ENCODE measurements at places on chromosomes 13 and 19. TPM values are rescaled to one million over a fixed set of nuclear protein-coding genes. Genes with fewer than 3 reads are reported as not detected.

DNA sequence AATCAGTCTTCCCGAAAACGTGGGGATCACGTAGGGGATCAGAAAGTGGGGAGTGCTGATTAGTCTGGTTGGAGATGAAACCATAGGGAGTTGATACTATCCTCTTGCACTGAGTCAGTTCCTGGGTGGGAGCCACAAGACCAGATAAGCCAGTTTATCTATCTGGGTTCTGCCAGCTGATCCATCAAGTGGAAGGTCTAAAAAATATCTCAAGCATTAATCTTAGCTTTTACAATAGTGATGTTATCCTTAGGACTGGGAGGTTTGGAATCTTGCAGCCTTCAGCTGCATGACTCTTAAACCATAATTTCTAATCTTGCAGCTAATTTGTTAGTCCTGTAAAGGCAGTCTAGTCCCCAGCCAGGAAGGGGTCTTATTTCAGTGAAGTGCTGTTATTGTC is 2474.2 kb downstream of the PCDH9 start:
- no peaks in the 10 kb centered on the region for H3K36me3 ChIP-seq
- H3K27ac ChIP-seq: no peak overlapping the region
- no peaks in the 10 kb centered on the region for H3K27me3 ChIP-seq
- DNase-seq: no peak
- H3K4me1 ChIP-seq: no peaks in the 10 kb centered on the region
- H3K4me3 ChIP-seq: no peak overlapping the region

DNA sequence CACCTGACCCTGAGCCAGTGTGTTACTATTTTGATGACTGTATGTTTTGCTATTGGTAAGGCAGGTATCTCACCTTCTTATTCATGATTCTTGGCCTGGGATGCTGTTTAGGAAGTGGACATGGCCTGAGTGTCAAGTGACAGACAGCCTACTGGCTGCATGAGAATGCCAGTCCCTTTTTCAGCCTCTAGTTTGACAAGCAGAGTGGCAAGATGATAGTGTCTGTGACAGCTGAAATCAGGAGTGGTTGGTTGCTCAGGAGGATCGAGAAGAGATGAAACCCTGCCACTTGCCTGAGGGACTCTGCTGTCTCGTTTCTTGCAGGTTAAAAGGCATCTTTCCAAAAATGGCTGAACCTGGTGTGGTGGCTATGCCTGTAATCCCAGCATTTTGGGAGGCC is 7.1 kb upstream of the ELOF1 start:
- DNase-seq: no peak
- no peaks in the 10 kb centered on the region for H3K4me1 ChIP-seq
- H3K4me3 ChIP-seq: no peak overlapping the region
- peak overlapping the region; percentile 62 for H3K27ac ChIP-seq

GRCh38 chr19:29504454-29504853 is 21.3 kb upstream of the VSTM2B start:
- H3K4me1 ChIP-seq: no peaks in the 10 kb centered on the region
- H3K27ac ChIP-seq: no peak overlapping the region
- DNase-seq: no peak
- H3K4me3 ChIP-seq: no peak overlapping the region
- H3K27me3 ChIP-seq: no peaks in the 10 kb centered on the region
- H3K36me3 ChIP-seq: no peaks in the 10 kb centered on the region

- H3K4me3 ChIP-seq: no peak overlapping the region
- H3K36me3 ChIP-seq: no peaks in the 10 kb centered on the region
- no peaks in the 10 kb centered on the region for H3K4me1 ChIP-seq
- DNase-seq: no peak
Observed at GRCh38 chr19:13408889-13409518, 97.3 kb downstream of the CACNA1A start.

Gene ELANE
- not detected for total RNA-seq

GRCh38 chr19:12841094-12841493 is 2.8 kb downstream of the MAST1 start:
- peak overlapping the region; percentile 28 for H3K4me3 ChIP-seq
- no peak for DNase-seq
- peaks cover 11% of the 10 kb centered on the region for H3K4me1 ChIP-seq
- peaks cover 34% of the 10 kb centered on the region for H3K27me3 ChIP-seq
- H3K36me3 ChIP-seq: no peaks in the 10 kb centered on the region
- no peak overlapping the region for H3K27ac ChIP-seq

Gene CYP4F2
- 915 TPM for total RNA-seq

Gene ATP4B
- total RNA-seq: not detected

DNA sequence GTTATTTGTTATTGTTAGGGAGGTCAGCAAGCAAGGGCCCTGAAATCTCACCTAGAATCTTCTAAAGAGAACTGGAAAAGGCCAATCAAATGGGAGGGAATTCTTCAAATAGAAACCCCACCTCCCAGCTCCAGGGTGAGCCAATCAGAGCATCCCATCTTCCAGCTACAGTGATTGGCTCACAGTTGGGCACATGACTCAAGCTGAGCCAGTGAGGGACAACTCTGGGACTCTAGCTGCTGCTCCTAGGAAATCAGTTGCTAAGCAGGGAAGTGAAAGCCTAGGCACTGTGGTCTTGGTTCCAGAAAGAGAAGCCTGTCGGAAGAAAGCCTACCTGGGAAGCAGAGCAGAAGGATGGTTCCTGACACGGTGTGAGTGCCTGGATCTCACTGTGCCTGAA is 13.4 kb downstream of the TM6SF2 start:
- no peak overlapping the region for H3K4me3 ChIP-seq
- H3K36me3 ChIP-seq: no peaks in the 10 kb centered on the region
- peaks cover 13% of the 10 kb centered on the region for H3K4me1 ChIP-seq
- DNase-seq: no peak
- H3K27ac ChIP-seq: no peak overlapping the region
- H3K27me3 ChIP-seq: no peaks in the 10 kb centered on the region

DNA sequence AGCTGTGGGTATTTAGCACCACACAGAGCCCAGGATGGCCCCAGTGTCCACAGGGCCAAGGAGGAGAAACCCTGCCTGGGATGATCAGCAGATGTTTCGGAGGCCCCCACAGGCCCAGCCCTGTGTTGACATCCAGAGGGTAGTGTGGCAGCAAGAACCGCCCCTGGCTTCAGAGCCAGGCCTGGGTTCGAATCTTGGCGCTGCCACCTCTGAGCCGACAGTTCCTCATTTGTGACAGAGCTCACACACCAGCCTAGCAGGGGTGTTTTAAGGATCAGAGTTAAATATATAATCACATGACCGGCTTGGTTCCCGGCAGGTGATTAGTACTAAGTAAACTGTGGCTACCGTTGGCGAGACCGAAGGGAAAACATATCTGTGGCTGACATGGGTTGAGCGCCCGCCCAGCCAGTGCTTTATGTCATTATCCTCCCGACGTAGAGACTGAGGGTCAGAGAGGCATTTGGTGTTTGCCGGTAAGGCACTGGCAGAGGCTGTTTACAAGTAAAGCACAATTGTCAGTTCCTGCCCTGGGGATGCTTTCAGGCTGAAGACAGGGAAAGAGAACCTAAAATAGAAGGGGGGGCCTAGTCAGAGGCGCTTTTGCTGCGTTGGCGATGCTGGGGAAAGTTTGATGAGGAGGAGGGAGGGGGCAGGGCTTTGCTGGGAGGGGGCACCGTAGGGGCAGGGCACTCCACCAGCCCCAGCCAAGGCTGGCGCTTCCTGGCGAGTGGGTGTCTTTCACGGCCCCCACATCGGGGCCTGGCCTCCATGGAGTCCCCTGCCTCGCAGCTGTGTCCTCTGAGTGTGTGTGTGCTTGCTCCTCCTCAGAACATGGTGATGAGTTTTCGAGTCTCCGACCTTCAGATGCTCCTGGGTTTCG is 4.8 kb downstream of the PIAS4 start:
- peak; percentile 46 for DNase-seq
- H3K4me3 ChIP-seq: no peak overlapping the region
- no peak overlapping the region for H3K27ac ChIP-seq
- H3K27me3 ChIP-seq: no peaks in the 10 kb centered on the region
- H3K4me1 ChIP-seq: peaks cover 20% of the 10 kb centered on the region

Gene NXNL1
- not detected for total RNA-seq

DNA sequence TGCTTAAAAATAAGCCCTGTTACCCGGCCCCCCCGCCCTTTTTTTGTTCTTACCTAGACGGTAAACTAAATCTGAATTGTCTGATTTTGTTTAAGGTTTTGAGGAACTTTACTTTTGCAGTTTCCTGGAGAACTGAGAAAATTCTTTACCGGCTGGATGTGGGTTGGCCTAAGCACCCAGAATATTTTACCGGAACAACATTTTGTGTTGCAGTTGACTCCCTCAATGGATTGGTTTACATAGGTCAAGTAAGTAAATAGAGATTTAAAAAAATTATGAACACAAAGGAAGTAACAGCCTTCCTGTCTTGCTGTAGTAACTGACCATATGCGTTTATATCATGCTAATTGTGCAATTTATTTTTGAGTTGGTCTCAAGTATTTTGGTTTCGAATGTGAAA is 785 bp downstream of the NHLRC3 start:
- peak overlapping the region; percentile 91 for H3K27ac ChIP-seq
- H3K4me3 ChIP-seq: peak overlapping the region; percentile 92
- DNase-seq: no peak
- no peaks in the 10 kb centered on the region for H3K36me3 ChIP-seq

Gene IL11
- not detected for total RNA-seq

All from Peyer's patch (tissue), 4 donors.